CD4-positive, alpha-beta memory T cell (primary cell): ENCODE measurements at places on chromosomes 7 and 10. TPM values are rescaled to one million over a fixed set of nuclear protein-coding genes. Genes with fewer than 3 reads are reported as not detected.
A peak's percentile ranks its signal among the peaks of the same experiment; 100 is the strongest.

- no peak overlapping the region for H3K4me3 ChIP-seq
- H3K36me3 ChIP-seq, result no peaks in the 10 kb centered on the region
- H3K4me1 ChIP-seq, result no peaks in the 10 kb centered on the region
- H3K27me3 ChIP-seq, result no peaks in the 10 kb centered on the region
- no peak for DNase-seq
Measured at GRCh38 chr7:12386313-12386740, 17.3 kb downstream of the VWDE start.

- H3K27me3 ChIP-seq, result no peaks in the 10 kb centered on the region
- H3K4me3 ChIP-seq, result no peak overlapping the region
- H3K27ac ChIP-seq, result no peak overlapping the region
- no peak for DNase-seq
- H3K36me3 ChIP-seq, result no peaks in the 10 kb centered on the region
- no peaks in the 10 kb centered on the region for H3K4me1 ChIP-seq
Measured at GRCh38 chr10:118112543-118113125, 65.9 kb upstream of the RAB11FIP2 start.

DNA sequence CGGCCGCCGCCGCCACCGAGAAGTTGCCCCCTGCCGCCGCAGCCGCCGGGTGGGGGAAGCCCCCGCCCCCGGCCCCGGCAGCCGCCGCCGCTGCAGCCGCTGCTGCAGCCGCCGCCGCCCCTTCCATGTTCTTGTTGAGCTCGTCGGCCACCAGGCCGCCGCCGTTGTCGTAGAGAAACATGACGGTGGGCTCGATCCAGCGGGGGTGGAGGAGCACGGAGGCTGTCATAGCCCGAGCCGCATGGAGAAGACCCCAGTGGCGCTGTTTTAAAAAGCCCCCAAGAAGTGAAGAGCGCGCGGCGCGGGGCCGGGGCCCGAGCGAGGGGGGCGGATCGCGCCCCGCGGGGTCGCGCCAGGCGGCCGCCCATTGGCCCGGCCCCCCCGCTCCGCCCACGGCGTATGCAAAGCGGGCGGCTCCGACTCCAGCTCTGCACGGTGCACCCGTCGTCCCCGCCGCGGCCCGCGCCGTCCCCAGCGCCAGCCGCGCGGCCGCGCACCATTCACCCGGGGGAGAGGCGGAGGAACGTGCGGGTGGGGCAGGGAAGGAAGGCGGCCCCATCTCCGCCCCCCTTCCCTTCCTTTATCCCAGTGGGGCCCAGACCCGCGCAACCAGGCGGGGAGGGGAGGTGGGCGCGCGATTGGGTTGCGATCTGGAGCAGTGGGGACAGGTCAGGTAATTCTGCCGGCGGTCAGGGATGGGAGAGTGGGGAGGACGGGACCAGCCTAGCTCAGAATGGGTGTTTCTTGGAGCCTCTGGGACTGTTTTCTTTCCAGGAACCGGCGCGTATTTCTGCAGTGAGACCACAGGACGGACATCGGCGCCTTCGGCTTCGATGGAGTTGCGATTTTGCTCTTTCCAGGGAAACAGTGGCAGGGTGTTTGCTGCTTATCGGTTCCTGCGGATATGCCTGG, at the start of gene HOXA13:
Gene HOXA13 (minus strand): TSS at position 243 of the 912 bp plus-strand sequence. CDS start 14 bp downstream, at position 229.
- peaks cover 74% of the 10 kb centered on the region for H3K27me3 ChIP-seq
- H3K36me3 ChIP-seq, result no peaks in the 10 kb centered on the region
- DNase-seq, result no peak
- H3K4me3 ChIP-seq, result no peak within 1 kb of the TSS
- no peak within 1 kb of the TSS for H3K27ac ChIP-seq

DNA sequence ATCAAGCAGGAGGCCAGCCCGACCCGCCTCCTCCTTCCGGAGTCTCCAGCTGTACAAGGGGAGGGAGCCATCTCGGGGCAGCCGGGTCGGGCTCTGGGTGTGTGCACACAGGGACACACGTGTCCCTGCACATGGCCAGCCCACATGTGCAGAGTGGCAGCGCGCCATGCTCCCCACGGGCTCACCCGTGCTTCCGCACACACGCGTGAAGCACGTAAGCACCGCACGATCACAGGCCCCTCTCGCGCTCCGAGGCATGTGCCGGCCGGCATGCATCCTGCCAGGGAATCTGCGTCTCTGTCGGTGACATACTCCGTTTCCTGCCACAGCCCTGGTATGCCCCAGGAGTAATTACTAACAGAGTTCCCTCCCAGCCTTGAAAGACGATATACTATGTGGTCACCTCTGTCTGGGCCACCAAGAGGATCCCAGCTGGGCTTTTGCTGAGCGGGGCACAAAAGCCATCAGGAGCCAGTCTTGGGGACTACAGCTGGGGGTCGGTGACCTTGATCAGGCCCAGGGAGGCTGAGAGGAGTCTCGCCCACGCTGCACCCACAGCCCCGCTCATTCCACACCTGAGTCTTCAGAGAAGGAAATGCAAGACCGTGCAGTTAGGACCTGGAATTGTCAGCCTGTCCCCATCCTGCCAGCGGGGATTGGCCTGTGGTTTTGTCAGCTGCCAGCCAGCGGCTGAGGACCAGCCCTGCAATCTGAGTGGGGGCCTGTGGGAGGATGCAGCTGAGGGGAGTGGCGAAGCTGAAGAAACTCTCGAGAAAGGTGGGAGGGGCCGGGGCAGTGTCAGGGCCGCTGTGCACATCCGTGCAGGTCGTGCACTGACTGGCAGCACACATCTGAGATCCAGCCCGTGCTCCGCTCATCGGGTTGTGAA, 11.0 kb upstream of the LFNG start:
- H3K4me1 ChIP-seq, result peaks cover 61% of the 10 kb centered on the region
- no peaks in the 10 kb centered on the region for H3K27me3 ChIP-seq
- peak; percentile 91 for DNase-seq

- DNase-seq, result no peak
- H3K27ac ChIP-seq, result no peak overlapping the region
- H3K27me3 ChIP-seq, result no peaks in the 10 kb centered on the region
- H3K4me3 ChIP-seq, result no peak overlapping the region
Measured at GRCh38 chr10:14389981-14390590, 59.4 kb upstream of the FRMD4A start.

Gene SPACDR
- 5.7 TPM for total RNA-seq

Gene ZPBP
- total RNA-seq, result not detected

Gene NUTM2B
- 1.8 TPM for total RNA-seq

DNA sequence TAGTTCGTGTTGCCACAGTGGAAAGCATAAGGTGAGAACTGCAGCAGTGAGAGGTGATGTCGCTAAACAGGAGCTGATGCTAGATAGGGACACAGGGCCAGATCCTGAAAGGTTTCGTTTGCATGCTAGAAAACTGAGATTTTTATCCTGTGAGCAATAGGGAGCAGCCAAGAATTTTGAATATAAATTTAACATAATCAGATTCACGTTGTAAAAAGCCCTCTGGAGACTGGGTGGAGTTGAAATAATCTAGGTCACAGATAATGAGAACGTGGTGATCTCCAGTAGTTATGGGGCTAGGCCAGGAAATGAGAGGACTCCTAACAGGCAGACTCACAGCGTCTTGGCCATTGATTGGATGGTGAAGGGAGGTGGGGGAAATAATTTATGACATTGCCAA, 92.1 kb upstream of the IMMP2L start:
- DNase-seq, result no peak
- H3K4me1 ChIP-seq, result no peaks in the 10 kb centered on the region
- no peak overlapping the region for H3K4me3 ChIP-seq

DNA sequence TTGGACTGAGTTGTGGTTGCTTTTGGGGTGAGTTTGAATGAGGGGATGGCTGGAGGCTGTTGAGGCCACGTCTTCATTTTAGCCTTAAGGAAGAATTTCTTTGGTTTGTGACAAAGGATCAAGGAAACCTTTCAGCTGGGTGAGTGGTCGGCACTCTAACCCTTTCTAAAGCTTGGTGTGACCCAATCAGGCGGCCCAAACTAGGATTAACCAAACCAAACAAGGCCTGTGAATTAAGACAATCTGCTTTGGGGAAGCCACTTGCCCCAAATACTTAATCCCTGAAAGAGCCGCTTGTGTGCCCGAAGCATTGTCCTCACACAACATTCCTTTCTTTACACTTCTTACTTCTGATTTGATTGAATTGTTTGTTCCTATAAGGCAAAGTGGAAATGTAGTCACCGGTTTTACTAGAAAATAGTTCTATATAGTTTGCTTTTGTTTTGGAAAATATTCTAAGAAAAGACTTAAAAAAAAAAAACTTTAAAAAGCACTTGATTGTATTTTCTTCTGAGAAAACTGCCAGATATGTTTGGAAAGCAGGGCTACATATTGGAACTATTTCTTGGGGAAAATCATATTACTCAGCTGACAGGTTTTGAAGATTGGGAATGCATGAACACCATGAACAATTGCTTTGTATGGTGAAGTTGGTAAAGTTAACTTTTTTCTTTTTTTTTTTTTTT, 272.4 kb upstream of the BMPER start:
- H3K36me3 ChIP-seq, result no peaks in the 10 kb centered on the region
- no peaks in the 10 kb centered on the region for H3K4me1 ChIP-seq
- H3K27me3 ChIP-seq, result no peaks in the 10 kb centered on the region
- DNase-seq, result no peak

Gene ZC3HAV1L
- 4.6 TPM for total RNA-seq

- no peaks in the 10 kb centered on the region for H3K4me1 ChIP-seq
- H3K27me3 ChIP-seq, result no peaks in the 10 kb centered on the region
- no peak for DNase-seq
- no peak overlapping the region for H3K27ac ChIP-seq
- no peak overlapping the region for H3K4me3 ChIP-seq
- H3K36me3 ChIP-seq, result no peaks in the 10 kb centered on the region
Measured at GRCh38 chr7:19249281-19249680, 104.1 kb upstream of the FERD3L start.

DNA sequence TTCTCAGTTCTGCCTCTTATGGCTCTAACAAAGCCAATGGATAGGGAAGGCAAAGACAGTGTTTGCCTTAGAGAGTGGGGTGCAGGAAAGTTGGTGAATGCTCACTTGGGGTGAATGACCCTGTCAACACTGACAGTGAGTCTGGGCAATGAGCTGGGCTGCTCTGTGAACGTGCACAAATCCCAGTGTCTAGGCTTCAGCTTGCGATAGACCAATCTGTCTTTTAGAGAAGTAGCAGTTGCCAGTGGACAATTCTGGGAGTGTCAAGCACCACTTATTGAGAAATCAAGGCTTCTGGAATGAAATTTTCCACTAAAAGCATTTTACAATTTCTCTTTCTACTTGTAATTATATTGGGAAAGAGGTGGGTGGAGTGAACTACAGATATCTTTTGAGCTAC, 141.4 kb downstream of the HERPUD2 start:
- H3K27ac ChIP-seq, result no peak overlapping the region
- no peak for DNase-seq
- no peaks in the 10 kb centered on the region for H3K36me3 ChIP-seq
- H3K4me1 ChIP-seq, result no peaks in the 10 kb centered on the region

- no peaks in the 10 kb centered on the region for H3K27me3 ChIP-seq
- no peaks in the 10 kb centered on the region for H3K4me1 ChIP-seq
Measured at GRCh38 chr7:148662646-148663045, 36.1 kb upstream of the CUL1 start.

DNA sequence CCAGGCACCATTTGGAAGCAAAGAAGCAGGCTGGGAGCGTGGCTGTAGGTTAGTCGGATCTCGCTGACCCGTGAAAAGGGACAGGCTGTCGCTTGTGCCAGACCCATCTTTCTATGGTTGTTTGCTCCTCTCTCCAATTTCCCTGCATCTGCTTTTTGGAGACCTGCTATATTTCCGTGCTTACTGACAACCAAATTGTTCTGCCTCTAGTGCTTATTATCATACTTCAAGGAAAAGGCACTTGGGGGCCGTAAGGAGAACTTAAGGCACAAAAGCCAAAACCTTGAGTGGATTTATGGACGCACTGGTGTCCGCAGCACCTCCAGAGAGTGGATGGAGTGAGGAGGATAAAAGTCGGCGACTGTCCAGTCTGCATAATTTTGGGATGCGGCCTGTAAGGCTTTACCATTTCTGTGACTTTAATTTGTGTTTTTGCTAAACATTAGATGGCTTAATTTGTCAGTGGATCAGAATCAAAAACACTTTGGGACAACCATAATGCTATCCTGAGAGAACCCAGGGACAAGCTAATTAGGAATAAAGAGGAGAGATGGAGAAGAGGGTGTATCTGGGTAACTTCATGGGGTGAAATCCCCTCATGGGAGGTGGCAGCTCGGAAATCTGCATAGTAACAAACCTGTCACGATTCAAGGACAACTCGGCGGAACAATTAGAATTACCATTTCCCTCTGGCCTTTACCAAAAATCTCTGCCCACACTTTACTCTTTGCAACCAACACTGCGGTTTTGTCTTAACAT, 206.7 kb downstream of the HDAC9 start:
- no peaks in the 10 kb centered on the region for H3K27me3 ChIP-seq
- no peak overlapping the region for H3K27ac ChIP-seq
- DNase-seq, result no peak
- no peak overlapping the region for H3K4me3 ChIP-seq
- H3K4me1 ChIP-seq, result no peaks in the 10 kb centered on the region

DNA sequence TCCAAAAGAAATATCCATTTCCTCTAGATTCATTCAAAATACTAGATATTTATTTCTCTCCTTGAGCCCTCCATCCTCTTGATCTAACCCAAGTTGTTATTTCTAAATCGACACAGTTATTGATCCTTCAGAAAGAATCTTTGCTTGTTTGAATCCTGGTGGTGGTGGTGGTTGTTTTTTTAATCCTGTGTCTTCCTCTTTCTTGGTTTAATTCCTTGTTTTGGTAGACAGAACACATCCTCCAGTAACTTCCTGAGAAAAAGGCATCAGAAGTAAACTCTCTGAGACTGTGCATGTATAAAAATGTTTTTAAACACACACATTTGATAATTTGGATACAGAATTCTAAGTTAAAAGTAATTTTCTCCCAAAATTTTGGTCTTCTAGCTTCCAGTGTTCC, 49.9 kb downstream of the SIRT1 start:
- no peaks in the 10 kb centered on the region for H3K4me1 ChIP-seq
- H3K4me3 ChIP-seq, result no peak overlapping the region
- no peaks in the 10 kb centered on the region for H3K27me3 ChIP-seq
- H3K36me3 ChIP-seq, result peaks cover 36% of the 10 kb centered on the region

DNA sequence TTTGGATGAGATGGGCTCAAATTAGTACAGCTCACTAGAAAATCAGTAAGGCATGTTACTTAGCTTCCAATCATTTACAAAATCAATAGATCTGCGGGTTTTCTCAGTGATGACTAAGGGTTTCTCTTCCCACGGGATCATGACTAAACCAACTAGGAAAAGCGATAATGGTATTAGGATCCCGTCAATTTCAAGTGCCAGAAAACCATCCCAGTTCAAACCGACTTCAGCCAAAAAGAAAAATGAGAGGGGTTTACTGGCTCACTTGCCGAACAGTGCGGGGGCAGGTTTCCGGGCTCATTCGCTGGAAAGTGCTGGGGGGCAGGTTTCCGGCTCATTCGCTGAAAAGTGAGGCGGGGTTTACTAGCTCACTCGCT, 62.1 kb upstream of the LYZL2 start:
- peaks cover 18% of the 10 kb centered on the region for H3K4me1 ChIP-seq
- no peak overlapping the region for H3K4me3 ChIP-seq
- DNase-seq, result no peak
- no peak overlapping the region for H3K27ac ChIP-seq
- no peaks in the 10 kb centered on the region for H3K27me3 ChIP-seq

Gene DIP2C
- total RNA-seq, result 6.0 TPM

DNA sequence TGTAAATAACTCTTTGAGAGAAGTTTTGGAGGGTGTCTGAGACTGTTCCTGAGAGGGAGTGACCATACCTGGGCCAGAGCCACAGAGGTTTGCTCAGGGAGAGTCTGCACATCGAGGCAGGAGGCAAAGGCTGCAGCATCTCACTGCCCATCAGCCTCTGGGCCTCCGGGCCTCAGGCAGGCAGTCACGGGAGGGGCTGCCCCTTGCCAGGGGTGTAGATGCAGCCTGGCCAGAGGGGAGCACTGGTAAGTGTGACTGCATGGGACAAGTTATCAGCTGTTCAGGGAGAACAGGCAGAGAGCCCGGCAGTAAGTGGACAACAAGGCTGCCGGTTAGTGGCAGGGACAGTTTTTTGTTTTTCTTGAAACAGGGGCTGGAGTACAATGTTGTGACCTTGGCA, 55.9 kb downstream of the ZNF467 start:
- H3K27me3 ChIP-seq, result no peaks in the 10 kb centered on the region
- H3K4me3 ChIP-seq, result no peak overlapping the region

Gene KIF11
- 2.0 TPM for total RNA-seq
